Activated CD4-positive, alpha-beta T cell treated with anti-CD3 and anti-CD28 coated beads for 24 hours (primary cell): ENCODE measurements at places on chromosomes 5 and 9.

GRCh38 chr5:18920966-18921365 is 1067.0 kb downstream of the CDH18 start:
- DNase-seq, result no peak

GRCh38 chr5:163564321-163564938 is 59.0 kb downstream of the MAT2B start:
- peak; percentile 64 for DNase-seq

DNA sequence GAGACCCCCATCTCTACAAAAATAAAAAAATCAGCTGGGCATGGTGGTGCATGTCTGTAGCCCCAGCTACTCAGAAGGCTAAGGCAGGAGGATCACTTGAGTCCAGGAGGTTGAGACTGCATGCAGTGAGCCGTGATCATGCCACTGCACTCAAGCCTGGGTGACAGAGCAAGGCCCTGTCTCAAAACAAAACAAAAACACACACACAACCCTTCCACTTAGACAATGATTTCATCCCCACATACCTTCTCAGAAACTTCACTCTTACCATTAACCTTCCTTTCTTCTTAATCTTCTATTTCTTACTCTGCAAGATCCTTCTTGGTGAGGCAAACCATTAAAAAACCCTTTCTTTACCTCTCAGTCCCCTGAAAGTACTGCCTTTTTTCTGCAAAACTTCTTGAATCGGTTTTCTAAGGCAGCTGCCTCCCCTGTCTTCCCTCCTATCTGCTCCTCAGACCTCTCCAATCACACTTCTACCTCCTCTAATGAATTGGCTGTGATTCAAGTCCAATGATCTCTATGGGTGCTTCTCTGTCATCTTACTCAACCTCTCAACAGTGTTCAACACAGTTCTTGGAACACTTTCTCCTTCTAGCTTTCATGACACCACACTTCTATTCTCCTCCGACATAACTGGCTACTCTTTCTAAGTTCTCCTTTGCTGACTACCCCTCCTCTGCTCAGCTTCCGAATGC is 47.3 kb downstream of the PFDN1 start:
- no peak for DNase-seq

GRCh38 chr5:78467752-78468357 is 107.4 kb downstream of the SCAMP1 start:
- DNase-seq, result no peak

DNA sequence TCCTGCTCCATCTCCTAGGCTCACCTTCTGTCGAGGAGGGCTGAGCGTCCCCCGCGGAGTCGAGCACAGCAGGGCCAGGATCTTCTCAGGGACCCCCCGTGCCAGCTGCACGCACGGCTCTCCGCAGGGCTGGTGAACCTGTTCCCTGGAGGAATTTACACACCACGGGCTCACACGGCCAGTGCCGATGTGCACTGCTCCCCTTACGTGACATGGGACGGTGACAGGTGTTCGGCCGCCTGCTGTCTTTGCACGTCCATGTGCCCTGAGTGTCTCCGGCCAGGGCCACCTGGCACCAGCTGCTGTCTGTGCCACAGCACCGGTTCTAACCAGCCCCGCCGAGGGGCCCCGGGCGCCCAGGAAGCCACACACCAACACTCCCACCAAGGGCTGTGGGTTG is 8.7 kb upstream of the AGPAT2 start:
- DNase-seq, result no peak

DNA sequence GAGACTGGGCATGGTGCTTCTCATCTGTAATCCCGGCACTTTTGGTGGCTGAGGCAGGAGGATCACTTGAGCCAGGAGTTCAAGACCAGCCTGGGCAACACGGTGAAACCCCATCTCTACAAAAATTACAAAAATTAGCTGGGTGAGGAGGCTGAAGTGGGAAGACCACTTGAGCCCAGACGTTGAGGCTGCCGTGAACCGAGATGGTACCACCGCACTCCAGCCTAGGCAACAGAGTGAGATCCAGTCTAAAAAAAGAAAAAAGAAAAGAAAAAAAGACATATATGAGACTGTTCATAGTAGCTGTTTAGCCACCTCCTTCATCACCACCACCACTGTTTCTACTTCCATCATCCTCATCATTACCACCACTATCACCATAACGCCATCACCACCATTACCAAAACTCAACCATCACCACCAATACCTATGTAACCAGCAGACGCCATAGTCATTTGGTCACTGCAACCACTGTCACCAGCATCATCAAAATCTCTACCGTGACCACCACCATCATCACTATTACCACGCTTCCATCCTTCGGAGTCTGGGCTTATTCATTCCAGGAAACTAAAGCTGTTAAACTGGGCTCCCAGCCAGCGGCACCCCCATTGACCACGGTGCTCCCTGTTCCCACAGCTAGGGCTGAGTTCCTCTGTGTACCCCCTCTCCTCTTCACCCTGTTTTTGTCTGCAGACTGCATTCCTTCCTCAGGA is 8.4 kb upstream of the KIF12 start:
- no peak for DNase-seq

- DNase-seq, result no peak
Observed at GRCh38 chr9:28678097-28678496, 1104.8 kb upstream of the C9orf72 start.

DNA sequence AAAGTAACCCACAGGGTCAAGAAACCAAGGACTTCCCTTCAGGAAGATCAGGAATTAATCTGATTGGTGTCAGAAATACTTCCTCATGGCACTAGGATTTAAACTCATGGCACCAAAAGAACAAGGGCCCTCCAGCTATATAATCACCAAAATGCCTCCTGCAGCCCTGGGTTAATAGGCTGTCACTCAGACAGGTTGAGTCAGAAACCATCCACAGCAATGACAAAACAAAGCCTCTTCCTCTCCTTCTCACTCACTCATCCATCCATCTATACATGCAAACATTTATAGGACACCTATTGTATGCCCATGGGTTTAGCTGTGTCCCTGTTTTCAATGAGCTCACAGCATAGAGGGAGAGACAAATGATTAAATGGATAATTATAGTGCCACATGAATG is 62.5 kb upstream of the SPOCK1 start:
- no peak for DNase-seq

DNA sequence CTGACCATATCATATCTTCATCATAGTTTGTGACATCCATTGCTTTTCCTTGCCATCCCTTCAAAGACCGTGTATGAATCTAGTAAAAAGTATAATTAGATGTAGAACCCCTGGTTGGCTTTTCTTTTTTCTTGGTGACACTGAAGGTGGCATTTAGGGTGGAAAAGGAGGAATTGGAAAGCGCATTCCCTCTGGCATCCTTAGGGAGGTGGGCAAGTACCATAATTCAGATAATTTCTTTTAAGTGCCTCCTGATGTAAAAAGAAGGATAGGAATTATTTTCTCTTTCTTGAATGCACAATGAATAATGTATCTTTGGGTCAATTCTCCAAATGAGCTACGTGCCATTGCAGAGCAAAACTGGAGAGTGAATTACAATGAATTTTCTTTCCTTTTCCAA is 73.2 kb upstream of the SMARCA2 start:
- no peak for DNase-seq
